ENCODE measurements at places on chromosomes 1 and 21. TPM values are rescaled to one million over a fixed set of nuclear protein-coding genes. Genes with fewer than 3 reads are reported as not detected.

- DNase-seq = peak; percentile 44
These were observed 353.5 kb upstream of the B3GALT2 start for GRCh38 chr1:193539731-193540459.

The AADACL3 gene
- not detected for total RNA-seq

DNA sequence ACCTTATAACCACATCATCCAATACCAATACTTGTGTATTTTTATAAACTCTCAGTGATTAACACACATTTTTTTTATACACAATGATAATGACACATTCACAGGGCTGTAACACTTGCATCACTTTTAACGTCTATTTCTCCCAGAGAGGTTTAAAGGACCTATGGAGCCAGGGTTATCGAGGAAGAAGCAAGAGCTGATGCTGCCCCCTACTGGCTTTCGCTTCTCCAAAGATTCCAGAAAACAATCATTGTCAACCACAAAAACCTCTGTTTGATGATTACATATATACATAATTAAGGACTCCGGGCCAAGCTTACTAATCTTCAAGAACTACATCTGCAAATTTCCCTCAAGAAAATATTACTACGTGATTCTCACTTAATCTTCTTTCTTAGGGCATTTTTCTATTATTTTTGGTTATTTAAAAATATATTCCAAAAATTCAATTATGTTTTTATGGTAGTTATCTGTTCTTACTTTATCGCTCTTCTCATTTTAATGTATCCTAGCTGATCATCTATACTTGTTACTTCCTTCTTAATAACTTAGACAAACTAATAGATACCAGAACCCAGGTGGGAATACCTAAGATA is 214.5 kb downstream of the VAV3 start:
- DNase-seq = peak; percentile 40

The NBPF8 gene
- total RNA-seq = 53.0 TPM

GRCh38 chr1:2442661-2443060 is 30.3 kb upstream of the PEX10 start:
- DNase-seq = no peak

GRCh38 chr1:62462370-62462769 is 25.5 kb downstream of the USP1 start:
- no peak for DNase-seq

- no peak for DNase-seq
These were observed 567.5 kb downstream of the PLA2G4A start for GRCh38 chr1:187396226-187396625.

- DNase-seq = peak; percentile 98
These were observed at the start of gene IFNAR1 for GRCh38 chr21:33324291-33325221. IFNAR1 (plus strand) TSS chr21:33324970; CDS start chr21:33325056, 86 bp downstream.

- no peak for DNase-seq
These were observed 44.5 kb downstream of the PGBD5 start for GRCh38 chr1:230381585-230381984.

The RNU1-4 gene
- total RNA-seq = 1,691 TPM

- no peak for DNase-seq
These were observed 16.2 kb downstream of the ATP1A4 start for GRCh38 chr1:160167580-160167979.

- DNase-seq = no peak
These were observed 36.2 kb downstream of the KCTD3 start for GRCh38 chr1:215603319-215603718.

GRCh38 chr1:38623529-38623928 is 236.0 kb downstream of the RRAGC start:
- no peak for DNase-seq

The SPATA17 gene
- not detected for total RNA-seq

The S100A2 gene
- total RNA-seq = 1.2 TPM

GRCh38 chr1:23394181-23394580 is 24.5 kb upstream of the ZNF436 start:
- DNase-seq = no peak

DNA sequence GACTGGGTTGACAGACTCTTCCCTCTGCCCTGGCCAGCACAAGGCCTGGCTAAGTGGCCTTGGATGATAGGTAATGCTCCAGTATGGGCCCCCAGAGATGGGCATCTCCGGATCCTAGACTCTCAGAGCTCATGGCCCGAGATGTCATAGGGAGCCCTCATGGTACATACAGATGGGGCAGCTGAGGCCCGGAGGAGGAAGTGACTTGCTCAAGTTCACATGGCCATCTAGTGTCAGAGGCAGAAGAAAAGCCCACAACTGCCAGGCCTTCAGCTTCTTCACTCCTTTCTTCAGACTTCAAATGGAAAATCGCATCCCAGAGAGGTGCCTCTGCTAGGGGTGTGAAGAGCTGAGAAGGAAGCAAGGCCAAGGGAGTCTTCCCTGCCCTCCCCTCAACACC is 46.8 kb upstream of the SYNC start:
- DNase-seq = no peak

DNA sequence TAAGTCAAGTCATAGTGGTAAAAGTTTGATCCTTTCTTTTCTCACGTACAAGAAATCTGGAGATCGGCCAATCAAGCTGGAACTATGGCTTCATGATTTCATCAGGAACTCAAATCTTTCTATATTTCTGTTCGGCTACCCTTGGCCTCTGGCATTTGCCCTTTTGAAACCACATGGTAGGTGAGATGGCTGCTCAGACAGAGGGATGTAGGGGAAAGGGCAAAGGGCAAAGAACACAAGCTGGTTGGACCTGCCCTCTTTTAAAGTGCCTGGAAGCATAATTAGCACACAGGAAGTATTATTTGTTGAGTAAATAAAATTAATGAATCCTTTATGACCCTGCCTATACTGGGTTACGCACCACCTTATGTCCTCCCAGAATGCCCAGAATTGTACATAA is 11.5 kb upstream of the RGS1 start:
- no peak for DNase-seq

GRCh38 chr1:63856924-63857323 is 83.1 kb downstream of the ROR1 start:
- DNase-seq = no peak

DNA sequence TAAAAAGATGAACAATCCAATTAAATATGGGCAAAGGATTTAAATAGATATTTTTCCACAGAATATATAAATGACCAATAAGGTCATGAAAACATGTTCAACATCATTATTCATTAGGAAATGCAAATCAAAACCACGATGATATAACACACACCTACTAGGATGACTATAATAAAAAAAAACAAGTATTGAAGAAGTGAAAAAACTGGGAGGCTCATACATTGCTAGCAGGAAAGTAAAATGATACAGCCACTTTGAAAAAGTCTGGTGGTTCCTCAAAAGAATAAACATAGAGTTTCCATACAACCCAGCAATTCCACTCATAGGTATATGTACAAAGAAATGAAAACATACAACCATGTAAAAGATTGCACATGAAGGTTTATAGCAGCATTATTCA is 75.7 kb upstream of the RAB4A start:
- no peak for DNase-seq

GRCh38 chr1:118985640-118986554 is 2.2 kb downstream of the TBX15 start:
- DNase-seq = no peak

- DNase-seq = no peak
These were observed 28.9 kb upstream of the RBM15 start for GRCh38 chr1:110310300-110310699.

- no peak for DNase-seq
These were observed 134.3 kb upstream of the ZBTB40 start for GRCh38 chr1:22317231-22317919.
